ENCODE measurements at places on chromosomes 3 and 15.

GRCh38 chr3:195591852-195592251 is 8.1 kb upstream of the APOD start:
- DNase-seq, result no peak

DNA sequence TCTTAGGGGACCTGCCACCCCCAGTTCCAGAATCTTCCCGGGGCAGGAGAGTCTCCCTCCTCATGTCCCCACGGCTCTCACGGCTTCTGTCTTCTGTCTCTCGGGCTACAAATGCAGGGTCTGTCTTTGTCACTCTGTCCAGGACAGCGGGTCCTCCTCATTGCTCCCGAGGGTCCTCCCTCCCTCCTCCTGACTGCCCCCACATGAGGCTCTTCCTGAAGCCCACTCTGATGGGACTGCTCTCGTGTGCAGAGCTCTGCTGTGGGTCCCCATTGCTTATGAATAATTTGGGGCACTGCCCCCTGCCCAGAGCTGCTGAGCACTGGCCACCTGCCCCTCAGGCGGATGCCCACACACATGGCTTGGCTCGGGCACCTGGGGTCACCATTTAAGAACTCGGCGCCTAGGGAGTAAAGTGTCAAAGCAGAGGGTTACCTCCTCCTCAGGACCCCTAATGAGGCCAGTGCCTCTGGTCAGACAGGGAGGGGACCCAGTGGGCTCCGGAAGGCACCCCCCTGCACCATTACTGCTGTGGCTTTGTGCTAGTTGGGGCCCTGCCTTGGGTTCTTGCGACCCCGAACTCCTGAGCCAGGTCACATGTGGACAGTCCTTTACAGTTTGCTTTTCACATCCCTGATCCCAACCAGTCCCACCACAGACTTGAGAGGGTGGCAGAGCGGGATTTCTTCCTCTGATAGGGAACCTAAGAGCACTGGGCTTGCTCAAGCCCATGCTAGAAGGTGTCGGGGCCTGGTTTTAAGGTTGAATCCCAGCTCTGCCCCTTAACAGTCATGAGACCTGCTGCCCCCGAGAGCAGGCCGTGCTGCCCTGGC is 22.1 kb downstream of the HDAC11 start:
- DNase-seq, result peak; percentile 24

GRCh38 chr3:128133273-128133883 is 9.8 kb upstream of the RUVBL1 start:
- no peak for DNase-seq

DNA sequence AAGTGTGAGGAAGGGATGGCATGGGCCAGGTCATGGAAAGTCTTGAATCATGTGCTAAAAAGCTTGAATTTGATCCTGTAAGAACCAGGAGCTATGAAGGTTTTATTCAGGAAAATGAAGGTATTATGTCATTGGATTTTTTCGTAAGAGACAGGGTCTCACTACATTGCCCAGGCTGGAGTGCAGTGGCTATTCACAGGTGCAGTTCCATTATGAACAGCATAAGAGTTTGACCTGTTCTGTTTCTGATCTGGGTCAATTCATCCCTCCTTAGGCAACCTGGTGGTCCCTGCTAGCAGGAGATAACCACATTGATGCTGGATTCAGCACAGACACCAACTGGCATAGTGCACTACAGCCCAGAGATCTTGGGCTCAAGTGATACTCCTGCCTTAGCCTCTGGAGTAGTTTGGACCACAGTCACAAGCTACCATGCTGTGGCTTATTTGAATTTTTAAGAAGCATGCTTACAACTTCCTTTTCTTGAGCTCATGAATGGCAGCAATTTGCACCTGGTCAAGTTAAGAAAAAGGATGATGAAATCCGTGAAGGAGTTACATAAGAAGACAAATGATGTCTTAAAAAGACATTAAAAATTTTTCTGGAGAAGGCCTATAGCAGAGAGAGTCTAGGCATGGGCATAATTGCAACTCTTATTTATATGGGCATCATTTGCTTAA is 79.1 kb downstream of the CADPS start:
- no peak for DNase-seq

DNA sequence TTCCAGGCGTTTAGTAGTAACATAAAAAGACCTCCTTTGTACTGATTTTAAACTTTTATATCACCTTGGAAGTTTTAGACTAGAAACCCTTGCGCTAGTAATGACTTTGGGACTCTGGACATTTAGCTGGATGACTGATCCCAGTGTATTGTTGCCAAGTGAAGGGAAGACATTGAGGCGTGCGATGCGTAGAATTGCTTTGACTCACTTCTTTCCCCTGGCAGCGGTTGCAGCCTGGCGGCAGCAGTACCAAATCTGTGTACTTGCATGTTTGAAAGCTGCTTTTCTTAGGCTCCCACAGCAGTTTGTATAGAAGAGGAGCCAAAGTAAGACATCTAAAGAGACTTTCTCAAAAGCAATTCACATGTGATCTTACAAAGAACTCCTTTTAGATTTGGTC is 151.6 kb downstream of the BBX start:
- DNase-seq, result no peak

- no peak for DNase-seq
Observed at GRCh38 chr3:61853912-61854311, 292.5 kb downstream of the PTPRG start.

Data from left hindlimb (tissue), 1 donor.